ENCODE measurements at places on chromosomes 12 and 14. TPM values are rescaled to one million over a fixed set of nuclear protein-coding genes. Genes with fewer than 3 reads are reported as not detected.

The PIANP gene
- 0.49 TPM for total RNA-seq

The TMEM119 gene
- total RNA-seq = 0.96 TPM

The KRT4 gene
- total RNA-seq = not detected

The IL22 gene
- 4.1 TPM for total RNA-seq

The KLHDC1 gene
- 2.0 TPM for total RNA-seq

The SOCS4 gene
- 35.6 TPM for total RNA-seq

The SPTB gene
- not detected for total RNA-seq

The HECTD1 gene
- total RNA-seq = 102 TPM

Measured in T-helper 1 cell treated with Interleukin-12 subunit alpha and Interleukin-12 subunit beta and Interleukin-4 antibody, amounts not matched to agents 30 ng/mL and 1 ng/mL, for 36 hours (primary cell).